Cerebellar nuclear complex (tissue), 1 donor: ENCODE measurements at places on chromosomes 4 and X.

GRCh38 chr4:152686452-152687013 is 6.7 kb upstream of the TMEM154 start:
- DNase-seq = no peak

DNA sequence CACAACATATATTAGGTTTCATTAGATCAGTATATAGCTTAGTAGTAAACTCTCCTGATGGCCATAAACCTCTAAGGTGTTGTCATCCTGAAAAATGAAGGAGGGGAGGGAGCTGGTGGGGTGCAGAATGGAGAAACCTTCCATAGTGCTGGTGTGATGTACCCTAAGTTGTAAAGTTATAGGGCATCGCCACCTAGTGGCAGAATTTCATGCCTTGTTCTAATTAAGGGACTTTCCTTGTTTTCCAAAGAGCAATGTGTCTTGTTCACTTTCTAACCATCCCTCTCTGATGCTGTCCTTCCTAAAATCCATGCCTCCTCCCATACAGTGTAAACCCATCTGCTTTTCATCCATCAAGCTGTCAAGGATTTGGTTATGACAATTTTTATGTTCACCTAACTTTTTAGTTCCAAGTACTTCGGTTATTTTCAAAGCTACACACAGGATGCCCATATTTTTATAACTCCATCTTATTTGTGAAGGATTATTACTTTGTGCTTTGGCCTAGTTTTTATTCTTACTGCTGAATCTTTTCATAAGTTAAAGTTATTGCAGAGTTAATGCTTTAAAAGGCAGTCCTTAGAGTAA is 4.5 kb downstream of the NBDY start:
- DNase-seq = no peak

DNA sequence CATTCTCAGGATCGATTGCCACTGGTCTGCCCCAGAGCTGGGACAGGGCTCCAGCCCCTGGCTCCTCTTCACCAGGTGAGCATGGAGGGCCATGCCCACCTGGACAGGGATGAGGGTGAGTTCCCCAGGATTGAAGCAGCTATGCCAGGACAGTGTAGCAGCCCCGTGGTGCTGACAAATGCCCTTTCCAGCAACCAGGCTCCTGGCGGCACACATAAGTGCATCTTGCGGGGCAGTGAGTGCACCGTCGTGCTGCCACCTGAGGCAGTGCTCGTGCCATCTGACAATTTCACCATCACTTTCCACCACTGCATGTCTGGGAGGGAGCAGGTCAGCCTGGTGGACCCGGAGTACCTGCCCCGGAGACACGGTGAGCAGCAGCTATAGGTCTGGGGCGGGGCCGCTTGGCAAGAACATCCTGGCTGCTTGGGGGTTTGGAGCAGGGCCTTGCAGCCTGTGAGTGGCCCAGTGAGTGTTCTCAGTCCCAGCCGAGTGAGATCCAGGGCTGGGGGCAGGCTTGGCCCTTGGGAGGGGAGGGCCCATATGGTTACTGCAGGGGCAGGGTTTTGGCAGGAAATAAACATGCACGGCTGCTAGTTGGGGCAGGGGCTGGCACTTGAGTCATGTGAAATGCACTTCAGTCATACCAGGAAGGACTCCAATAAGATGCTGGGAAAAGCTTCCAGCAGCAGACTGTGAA is 6.1 kb downstream of the IL9R start:
- DNase-seq = no peak

GRCh38 chr4:66273110-66273509 is 602.8 kb upstream of the EPHA5 start:
- no peak for DNase-seq

DNA sequence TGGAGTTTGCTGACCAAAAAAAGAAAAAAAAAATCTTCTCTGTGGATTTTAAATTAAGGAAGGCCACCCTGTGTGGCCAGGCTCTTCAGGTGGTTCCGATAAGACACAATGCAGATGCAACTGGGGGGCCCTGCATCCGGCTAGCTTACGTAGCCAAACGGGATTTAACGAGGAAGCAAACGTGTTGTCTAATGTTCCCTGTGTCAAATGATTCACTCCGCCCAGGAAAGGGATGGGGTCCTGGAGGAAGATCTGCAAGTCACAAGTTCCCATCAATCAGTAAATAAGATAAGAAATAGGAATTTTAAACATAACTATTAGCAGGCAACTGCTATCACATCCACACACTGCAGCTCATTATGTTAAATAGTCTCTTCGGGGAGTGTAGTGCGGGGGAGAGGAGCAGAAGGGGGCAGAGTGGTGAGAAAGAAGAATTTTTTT is 216.4 kb upstream of the GYPA start:
- no peak for DNase-seq

DNA sequence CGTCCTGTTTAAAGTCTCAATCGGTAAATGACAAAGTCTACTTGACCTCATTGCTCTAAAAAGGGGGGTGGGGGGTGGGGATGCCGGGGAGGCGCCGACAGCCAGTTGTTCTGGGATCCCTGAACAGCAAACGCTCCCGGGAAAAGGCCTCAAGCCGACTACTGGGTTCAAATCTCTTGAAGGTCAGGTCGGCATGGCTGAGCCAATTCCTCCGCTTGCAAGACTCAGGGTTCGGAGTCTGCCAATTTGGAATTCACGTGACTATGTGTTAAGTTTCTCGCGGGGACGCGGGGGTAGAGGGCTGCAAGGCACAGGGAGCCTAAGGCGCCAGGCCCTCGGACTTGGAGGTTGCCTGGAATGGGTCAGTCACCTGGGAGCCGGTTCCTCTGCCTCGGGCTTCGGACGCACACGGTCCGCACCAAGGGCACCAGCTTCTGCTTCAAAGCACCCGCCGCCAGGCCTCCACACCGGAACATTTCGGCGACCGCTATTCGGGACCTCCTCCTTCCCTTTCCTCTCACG is 399 bp downstream of the AIFM1 start:
- no peak for DNase-seq

DNA sequence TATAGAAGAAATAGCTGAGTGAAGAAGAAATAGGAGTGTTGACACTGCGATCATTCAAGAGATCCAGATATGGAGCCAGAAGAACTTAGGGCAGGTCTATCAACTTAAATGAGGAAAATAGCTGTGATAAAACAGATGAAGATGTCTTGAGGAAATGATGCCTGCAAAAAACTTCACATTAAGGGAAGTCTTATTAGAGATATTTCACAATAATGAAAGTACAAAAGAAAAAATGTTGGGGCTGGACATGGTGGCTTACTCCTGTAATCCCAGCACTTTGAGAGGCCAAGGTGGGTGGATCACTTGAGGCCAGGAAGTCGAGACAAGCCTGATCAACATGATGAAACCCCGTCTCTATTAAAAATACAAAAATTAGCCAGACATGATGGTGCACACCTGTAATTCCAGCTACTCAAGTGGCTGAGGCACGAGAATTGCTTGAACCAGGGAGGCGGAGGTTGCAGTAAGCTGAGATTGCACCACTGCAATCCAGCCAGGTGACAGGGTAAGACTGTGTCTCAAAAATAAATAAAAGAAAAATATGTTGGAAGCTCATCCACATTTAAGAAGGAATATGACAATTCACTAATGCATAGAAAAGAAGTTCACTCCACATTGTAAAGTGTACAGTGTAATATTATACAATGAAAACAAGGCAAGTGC is 56.3 kb downstream of the PKD2 start:
- no peak for DNase-seq

DNA sequence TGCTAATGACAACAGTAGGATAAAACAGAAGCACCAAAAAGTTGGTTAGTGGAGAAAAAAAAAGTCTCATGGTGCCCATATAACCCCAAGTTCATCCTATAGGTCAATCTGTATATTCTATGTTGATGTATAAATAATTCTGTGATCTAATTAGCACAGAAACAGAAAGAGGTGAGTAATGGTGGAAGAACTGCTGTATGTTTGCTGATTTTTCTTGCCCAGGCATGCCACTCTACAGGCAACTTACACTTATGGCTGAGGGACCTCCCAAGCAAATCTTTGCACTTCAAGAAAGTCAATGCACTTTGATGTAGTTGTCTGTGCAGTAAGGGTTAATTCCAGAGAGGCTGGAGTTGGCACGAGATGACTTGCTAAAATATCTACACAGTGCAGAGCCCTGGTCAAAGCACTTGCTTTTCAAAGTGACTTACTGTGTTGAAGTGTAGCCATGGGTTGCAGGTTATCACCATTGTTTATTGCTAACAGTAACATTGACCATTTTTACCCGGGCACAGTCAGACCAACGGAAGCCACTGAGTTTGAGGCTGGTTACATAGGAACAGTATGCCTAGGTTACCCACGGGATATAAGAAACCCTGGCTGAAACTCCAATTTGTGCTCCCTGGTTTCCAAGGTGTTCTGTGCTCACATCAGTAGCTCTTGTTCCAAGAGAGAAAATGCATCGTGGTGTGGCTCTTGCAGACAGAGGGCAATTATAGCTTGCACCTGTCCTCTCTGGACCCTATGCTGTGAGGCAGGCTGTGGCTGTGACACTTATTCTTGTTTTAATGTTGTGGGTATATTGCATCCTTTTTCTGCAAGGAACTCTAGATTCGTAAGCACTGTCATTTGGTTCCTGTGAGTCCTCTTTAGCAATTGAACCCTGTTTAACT is 141.3 kb upstream of the FTHL17 start:
- DNase-seq = no peak

DNA sequence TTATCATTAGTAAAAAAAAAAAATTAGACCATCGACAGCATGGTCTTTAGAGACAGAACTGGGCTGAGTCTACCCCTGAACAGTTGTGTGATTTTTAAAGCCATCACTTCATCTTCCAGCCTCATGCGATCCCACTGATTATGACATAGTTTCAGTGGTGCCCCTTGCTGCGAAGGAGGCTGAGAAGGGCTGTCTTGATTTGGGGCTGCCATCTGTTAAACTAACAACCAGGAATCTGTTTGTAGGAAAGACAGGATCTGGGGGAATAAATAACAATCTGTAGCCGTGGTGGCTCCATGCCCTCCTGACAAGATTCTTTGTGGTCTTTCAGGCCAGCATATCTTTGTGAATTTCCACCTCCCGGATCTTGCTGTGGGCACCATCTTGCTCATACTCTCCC is 17.1 kb downstream of the SLC34A2 start:
- peak; percentile 23 for DNase-seq

DNA sequence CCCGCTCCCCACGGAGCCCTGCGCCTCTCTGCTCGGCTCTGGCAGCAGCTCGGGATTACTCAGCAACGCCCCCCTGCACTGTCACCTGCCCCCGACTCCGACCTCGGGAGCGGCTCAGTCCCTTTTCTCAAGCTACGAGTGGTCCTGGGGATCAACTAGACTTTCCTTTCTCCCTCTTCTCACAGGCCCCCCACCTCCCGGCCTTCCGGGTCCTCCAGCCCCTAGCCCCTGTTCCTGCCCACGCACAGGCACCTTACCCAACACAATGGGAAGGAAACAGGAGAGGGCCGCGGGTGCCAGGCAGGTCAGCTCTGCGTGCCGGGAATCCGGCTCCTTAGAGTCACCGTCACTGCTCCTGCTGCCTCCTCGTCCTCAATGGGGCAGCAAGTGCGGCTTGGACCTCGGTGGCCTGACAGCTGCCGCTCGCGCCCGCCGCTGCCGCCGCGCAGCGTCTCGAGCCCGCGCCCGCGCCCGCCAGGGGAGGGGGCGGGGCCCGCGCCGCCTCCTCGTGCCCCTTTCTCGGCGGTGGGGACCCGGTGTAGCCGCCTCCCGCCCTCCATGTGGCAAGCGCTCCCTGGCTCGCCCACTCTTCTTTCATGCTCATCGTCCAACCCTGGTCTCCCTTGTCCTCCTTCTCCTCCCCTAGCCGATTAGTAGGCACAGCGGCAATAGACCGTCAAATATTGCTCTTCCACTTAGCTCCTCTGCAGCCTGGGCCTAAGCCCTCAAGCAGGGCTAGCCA is at the start of gene RAB9B:
Gene RAB9B (minus strand): TSS at position 455 of the 742 bp plus-strand sequence. CDS start 6,473 bp downstream, outside the sequence.
- DNase-seq = no peak

DNA sequence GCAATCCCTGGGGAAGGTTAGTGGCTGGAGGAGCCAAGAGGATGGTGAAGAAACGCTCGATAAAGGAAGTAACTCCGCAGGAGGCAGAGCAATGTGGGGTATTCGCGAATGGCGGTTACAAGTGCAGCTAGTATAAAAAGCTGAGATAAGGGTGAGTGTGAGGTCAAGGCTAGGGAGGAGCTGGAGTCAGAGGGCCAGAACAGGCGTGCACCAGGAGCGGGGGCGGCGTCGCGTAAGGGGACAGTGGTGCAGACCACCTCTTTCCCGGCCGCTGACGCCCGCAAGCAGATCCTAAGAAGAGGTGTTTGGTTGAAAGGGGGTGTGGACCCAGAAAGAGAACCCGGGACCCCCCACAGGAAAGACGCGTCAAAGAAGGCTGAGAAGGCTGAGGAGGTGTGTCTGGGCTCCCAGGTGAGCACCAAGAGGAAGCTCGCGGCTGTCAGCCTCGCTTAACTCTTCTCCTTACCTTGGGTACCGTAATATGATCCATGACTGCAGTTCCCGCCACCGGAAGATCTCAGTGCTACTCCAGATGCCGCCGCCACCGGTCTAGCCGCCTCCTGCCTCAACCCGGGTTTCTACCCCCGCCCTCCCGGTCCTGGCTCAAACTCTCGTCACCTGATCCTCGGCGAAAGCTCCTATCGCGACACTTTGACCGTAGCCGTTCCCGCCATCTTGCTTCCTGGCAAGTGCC is at the start of gene MTMR8:
Gene MTMR8 (minus strand): TSS at position 579 of the 694 bp plus-strand sequence. CDS start 89 bp downstream, at position 490.
- no peak for DNase-seq

- DNase-seq = no peak
Observed at GRCh38 chrX:16444353-16444752, 205.6 kb upstream of the S100G start.

DNA sequence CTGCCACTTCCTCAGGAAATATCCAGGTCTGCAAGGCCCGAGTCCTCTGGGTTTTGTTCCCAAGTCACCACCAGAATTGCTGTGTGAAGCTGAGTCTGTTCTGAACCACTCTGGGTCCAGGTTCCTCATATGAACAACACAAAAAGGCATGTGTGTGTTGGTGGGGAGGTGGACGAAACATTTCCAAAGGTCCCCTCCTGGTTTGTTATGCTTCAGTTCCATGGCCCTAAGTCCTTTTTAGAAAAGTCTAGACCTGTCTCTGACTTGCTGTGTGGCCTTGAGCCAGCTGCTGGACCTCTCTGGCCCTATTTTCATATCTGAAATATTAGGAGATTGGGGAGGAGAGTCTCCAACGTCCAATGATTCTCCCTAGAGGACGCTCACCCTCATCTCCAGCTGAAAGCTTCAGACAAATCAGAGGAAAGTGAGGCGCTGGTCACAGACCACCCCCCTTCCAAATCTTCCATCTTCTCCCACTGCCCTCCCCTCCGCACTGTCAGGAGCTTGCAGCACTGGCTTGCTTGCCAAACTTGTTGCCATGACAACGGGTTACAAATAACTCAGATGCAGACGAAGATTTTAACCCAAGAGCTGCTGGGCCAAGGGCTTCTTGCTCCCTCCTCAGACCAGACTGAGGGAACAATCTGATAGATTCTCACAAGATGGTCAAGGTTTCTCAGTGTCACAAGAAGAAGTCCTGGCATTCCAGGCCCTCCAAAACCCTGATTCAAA is 64.5 kb downstream of the SMC1A start:
- DNase-seq = no peak

- DNase-seq = no peak
Observed at GRCh38 chr4:156188596-156188995, 234.9 kb upstream of the CTSO start.

DNA sequence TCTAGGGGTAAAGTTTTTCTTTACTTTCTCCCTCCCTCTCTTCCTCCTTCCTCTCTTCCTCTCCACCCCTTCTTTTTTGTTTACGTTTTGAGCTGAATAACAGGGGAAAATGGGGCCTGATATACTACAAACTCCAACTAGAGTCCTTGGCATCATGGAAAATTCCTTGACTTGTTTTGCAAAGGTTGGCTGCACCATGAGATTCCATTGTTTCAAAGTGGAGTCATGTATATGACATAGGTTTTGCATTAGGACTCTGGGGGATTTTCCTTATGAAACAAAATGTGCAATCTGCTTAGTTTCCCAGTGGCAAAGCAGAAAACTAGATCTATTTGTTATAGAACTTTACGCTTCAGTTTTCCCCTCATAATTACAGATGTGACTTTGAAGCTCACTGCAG is 233.5 kb upstream of the PGRMC2 start:
- DNase-seq = no peak
